ENCODE measurements at places on chromosomes 7 and 10.

GRCh38 chr7:1669064-1669951 is 769 bp upstream of the ELFN1 start:
- peak; percentile 10 for DNase-seq

DNA sequence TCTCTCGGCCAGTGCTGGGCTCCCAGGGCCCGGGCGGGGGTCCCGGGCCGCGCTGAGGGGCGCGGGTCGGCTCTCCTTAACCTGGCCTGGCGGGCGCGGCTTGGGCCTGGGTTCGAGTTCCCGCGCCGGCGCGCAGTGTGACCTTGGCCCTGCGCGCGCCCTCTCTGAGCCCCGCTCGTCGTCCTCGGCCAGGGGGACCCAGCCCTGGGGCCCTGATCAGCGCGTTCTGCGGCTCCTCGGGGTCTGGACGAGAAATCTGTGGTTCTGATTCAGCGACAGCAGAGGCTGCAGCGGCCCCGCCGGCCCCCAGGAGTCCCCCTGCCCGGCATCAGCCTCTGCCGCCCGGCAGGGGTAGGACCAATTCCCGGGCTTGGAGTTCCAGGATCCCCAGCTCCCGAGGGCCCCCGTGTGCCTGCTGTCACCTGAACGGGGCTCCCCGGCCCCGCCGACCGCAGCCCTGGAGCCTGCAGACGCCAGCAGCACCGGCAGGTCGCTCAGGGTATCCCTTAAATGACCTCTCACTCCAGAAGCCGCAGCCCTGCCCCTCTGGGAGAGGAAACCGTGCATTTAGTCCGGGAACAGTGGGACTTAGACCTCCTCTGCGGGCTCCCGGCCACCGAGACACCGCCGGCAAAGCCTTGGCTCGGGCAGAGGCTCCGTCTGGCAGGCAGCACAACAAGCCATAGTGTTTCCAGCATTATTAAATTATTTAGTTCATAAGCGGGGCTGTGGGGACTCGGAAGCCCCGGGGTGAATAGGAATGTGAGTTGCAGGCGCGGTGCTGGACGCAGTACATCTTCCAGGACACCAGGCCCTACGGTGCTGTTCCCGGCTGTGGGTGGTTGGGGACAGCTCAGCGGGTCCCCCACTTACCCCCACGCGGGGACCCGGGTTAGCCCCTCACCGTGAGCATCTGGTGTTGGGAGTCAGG is 572 bp downstream of the CHST12 start:
- DNase-seq: peak; percentile 48

DNA sequence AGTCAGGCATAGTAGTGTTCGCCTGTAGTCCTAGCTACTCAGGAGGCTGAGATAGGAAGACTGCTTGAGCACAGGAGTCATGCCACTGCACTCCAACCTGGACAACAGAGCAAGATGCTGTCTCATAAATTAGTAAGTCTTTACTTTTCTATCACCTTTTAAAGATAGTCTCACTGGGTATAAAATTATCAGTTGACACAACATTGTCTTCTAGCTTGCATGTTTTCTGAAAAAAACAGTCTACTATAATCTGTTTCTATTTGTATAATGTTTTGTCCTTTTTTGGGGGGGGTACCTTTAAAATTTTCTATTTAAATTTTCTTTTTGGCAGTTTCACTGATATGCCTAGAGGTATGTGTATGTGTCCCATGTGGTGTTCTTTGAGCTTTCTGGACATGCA is 39.6 kb downstream of the COPG2 start:
- no peak for DNase-seq

DNA sequence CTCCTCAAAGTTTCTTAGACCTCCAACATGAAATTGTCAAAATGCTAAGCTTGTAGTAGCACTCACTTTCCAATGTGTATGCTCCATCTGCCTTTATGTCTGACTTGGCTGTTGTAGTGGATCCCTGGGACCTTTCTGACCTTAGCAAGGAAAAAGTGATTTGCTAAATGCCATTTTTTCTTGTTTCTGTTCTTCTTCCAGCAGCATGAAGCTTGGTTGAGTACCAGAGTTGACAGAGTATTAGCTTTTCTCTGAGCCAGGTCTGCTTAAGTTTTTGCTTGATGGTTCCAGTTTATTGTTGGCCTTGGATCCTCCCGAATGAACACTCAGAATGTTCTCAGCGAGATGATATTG is 168.7 kb downstream of the SND1 start:
- DNase-seq: no peak

DNA sequence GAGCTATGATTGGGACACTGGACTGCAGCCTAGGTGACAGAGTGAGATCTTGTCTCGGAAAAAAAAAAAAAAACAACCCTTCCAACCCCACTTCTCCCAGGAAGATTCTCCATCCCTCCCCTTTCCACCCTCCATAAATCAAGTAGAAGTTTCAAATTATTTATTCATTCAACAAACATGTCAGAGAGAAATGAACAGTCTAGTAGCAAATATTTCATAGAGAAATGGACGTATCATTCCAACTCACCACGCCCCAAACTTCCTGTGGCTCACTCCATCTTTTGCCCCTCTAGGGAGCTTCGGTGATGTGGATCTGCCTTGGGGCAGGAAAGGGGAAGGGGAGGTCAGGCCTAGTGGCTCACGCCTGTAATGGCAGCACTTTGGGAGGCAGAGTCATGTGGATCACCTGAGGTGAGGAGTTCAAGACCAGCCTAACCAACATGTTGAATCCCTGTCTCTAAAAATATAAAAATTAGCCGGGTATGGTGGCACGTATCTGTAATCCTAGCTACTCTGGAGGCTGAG is 638 bp upstream of the TRAPPC14 start:
- DNase-seq: no peak

GRCh38 chr10:103696411-103697145 is 158.8 kb downstream of the SH3PXD2A start:
- no peak for DNase-seq

DNA sequence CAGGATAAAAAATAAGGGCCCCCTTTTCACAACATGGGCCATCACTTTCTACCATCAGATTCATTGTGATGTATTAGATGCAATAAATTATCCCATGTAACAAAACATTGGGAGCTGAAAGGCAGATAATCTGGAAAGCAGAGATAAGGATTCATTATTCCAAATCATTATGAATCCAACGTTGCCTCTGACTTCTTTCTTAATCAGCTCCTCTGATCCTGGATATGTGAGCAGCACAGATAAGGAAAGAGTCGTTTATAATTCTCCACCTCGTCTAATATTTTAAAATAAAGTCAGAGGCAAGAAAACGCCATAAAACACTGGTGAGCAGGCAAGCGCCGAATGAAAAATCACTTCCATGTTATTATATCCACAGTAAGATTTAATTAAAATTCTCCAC is 13.8 kb upstream of the GATA3 start:
- no peak for DNase-seq

DNA sequence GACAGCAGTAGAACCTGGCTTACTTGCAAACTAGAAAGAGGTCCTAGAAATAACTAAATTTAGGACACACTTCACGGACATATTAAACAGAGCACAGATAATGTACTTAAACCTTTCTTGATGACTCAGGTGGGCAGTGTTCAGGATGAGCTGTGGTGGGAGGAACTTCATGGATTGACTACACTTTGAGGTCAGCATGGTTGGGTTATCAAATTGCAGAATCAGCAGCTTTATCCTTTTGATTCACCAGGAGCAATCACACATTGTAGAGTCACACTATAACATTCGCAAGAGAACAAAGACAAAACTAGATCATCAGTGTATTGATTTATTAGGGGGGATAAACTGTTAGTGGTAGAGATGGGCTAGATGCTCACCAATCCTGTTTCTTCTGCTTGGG is 38.6 kb upstream of the AGK start:
- DNase-seq: no peak

DNA sequence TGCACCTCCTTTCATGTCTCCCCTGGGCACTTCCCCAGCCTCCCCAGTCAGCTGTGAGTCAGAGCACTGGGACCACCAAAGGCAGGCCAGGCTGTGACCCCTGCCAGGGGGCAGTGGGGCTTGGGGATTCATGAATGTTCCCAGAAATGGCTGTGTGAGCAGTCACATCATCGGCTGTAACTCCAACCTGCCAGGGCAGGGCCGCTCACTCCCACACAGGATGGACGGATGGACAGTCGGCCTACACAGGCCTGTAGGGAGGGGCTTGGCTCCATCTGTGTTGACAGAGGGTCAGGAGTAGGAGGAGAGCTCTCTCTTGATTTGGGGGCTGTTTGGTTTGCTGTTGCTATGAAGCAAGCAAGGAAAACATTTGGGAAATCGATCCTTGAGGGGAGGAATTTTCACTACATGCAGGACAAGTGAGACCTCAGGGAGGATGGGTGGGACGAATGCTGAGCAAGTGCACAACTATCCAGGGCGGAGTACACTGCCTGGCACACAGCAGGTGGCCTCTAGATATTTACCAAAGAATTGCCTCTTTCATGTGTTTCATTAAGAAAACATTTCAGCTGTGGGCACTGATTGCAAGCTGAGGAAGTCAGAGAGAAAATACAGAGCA is 2.9 kb upstream of the IGFBP1 start:
- no peak for DNase-seq

DNA sequence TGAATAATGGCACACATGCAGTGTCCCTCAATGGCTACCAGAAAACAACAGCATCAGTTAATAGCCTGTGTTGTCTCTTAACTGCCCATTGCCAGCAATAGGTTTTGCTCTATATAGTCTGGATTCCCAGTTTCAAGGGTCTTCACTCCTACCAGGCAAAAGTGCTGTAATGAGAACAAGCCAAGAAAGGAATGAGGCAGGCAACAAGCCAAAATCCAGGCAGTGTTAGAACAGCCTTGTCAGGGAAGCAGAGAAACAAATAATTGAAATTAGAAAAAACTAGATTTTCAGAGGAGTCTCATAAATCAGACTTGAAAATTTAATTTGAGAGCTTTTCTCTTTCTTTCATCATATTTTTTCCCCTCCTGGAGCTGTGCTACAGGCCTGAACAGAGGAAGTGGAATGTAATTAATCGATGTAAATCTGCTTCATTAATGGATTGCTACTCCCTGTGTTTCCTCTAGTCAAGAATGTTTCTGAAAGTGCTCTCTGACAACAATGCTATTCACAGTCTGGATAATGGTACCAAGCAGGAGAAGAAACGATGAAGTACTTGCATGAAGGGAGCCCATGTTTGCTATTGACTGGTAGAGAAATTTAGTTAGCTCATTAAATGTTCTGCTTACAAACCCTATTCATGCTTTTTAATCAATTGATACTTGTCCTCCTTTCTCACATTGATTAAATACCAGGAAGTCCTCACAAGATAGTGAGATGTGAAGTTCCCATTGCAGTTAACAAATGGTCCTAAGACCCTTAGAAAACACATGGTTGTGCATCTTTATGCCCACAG is 202.0 kb upstream of the LRRTM3 start:
- DNase-seq: peak; percentile 12

DNA sequence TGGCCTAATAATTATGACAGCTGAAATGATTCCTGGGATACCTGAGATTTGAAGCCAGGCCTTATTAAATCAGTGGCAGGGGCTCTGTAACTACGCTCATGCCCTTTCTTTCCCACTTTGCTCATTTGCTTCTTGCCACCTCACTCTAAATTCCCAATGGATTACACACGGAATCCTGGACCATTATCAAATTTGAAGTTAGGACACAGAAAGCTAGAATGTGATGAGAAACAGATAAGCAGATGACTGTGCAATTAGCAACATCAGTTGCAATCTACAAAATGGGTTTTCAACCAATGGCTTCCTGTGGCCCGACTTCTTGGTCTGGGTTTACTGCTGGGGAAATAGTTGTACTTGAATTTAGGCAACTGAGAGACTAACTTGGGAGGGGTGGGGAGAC is 374.3 kb downstream of the INHBA start:
- no peak for DNase-seq

DNA sequence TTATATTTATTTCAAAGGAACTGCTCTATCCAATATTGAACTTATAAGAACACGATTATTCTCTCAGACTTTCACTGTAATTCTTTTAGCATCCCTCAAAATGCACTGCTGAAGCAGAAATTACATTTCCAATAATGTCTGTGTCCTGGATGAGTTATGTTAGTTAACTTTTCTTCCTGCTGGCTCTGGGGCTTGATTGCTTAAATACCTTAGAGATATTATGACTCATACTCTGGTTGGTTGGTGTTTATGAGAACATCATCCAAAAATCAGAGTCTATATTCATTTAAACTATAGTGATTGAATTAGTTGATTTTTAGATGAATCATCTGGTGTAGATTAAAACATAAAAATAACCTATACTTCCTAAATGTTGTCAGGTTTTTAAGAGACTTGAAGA is 246.3 kb upstream of the VWC2 start:
- DNase-seq: no peak

DNA sequence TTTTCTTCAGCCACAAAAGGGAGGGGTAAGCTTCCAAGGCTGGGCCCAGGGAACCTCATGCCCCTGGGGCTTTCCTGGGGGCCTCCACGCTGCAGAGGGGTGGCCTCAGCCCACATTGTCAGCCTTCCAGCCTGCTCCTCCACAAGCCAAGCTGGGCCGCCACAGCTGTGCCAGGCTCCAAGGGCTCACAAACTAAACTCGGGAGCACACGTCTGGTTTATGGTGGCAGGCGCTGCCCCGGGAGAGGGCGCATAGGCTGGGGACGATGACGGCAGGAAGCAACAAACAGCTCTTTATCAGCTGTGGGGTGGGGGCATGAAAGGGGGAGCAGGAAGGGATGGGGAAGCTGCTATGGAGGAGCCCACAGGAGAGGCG is 6.3 kb upstream of the CDH23 start:
- no peak for DNase-seq

GRCh38 chr10:77281719-77282118 is 355.9 kb downstream of the KCNMA1 start:
- DNase-seq: no peak

DNA sequence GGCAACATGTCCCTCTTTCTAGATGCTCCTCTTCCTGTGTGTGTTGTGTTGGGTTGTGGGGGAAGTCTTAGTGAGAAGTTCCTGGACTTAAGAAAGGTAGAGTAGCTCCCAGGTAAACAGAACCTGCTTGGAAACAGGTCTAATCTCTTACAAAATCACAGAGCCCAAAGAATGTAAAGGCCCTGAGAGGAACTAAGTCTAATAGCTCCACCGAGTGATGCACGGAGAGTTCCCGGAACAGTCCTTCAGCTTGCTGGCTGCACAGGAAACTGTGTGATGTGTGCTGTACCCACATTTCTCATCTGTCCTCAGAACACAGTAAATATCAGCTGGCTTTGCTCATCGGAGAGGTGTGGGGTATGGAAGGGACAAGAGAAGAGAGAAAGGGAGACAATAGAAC is 182.6 kb upstream of the LYZL1 start:
- DNase-seq: no peak

- DNase-seq: peak; percentile 6
These were observed at the start of gene GLI3 for GRCh38 chr7:42236976-42237810. Gene GLI3, minus strand, starts transcription at chr7:42237209. Its CDS starts 13,956 bp downstream, at chr7:42223253.

DNA sequence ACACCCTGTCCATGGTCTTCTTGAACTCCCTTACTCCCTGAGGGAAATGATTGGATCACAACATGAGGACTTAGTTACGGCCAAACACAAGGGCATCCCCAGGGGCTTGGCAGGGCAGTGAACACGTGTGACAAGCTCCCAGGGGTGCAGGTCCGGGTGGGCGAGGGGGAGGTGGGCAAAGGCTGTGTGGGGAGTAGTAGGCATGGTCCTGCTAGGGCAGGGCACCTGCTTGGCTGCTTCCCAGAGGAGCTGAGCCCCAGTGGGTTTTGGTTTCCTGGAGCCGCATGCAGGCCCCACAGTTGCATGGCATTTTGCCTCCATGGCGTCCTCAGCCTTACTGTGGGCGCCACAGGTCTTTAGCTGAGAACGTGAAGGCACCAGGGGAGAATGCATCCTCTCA is 46.6 kb upstream of the ZNF32 start:
- no peak for DNase-seq
